ENCODE measurements at places on chromosomes 5 and 9. TPM values are rescaled to one million over a fixed set of nuclear protein-coding genes. Genes with fewer than 3 reads are reported as not detected.

GRCh38 chr5:76724871-76725270 lies 8.9 kb downstream of the F2R start:
- no peaks in the 10 kb centered on the region for H3K27me3 ChIP-seq
- peak overlapping the region; percentile 78 for H3K27ac ChIP-seq
- peak overlapping the region; percentile 7 for H3K4me3 ChIP-seq

The NIPAL4 gene
- polyA plus RNA-seq, result not detected

- peak overlapping the region; percentile 72 for H3K4me3 ChIP-seq
- DNase-seq, result peak; percentile 62
- peaks cover 91% of the 10 kb centered on the region for H3K4me1 ChIP-seq
- peaks cover 47% of the 10 kb centered on the region for H3K27me3 ChIP-seq
- H3K36me3 ChIP-seq, result peaks cover 11% of the 10 kb centered on the region
These were observed 29.3 kb downstream of the B4GALT1 start for GRCh38 chr9:33137781-33138264.

DNA sequence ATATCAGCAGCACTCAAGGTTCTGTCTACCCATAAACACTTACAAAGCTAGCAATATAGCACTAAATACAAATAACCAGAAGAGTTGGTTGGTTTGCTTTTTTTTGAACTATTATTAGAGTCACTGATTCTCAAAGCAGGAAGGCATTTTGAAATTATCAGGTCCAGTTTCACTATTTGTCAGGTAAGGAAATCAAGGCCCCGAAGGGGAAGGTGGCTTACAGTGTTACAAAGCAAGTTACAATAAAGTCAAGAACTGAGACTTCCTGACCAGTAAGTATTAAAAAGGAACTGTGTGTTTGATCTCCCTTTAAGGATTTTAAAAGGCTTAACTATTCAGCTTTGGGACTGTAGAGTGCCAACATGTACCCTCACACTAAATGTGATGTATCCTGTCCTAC lies 10.8 kb downstream of the C5orf15 start:
- H3K27ac ChIP-seq, result no peak overlapping the region
- peaks cover 8% of the 10 kb centered on the region for H3K36me3 ChIP-seq
- H3K4me3 ChIP-seq, result no peak overlapping the region
- no peaks in the 10 kb centered on the region for H3K27me3 ChIP-seq
- peaks cover 11% of the 10 kb centered on the region for H3K4me1 ChIP-seq
- DNase-seq, result no peak

DNA sequence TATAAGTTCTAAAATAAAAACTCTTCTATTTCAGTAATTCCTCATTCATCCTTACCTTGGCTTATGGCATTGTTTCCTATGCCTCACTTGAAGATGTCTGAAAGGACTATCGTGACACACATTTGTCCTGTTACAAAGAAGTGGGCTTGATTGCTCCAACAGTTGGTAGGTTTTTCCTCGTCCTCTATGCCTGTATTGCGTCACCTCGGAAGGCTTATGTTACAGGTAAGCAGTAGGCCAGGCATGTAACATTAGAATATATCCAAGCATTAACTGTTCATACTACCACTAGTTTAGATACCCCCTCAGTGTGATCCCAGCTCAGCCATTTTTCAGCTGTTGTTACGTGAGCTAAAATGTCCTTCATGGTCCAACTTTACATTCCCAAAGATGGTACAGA lies 116.7 kb downstream of the MLLT3 start:
- no peak overlapping the region for H3K4me3 ChIP-seq
- no peak for DNase-seq
- H3K4me1 ChIP-seq, result peaks cover 74% of the 10 kb centered on the region
- no peaks in the 10 kb centered on the region for H3K36me3 ChIP-seq

- no peak overlapping the region for H3K27ac ChIP-seq
- peak; percentile 42 for DNase-seq
- peaks cover 4% of the 10 kb centered on the region for H3K27me3 ChIP-seq
- no peaks in the 10 kb centered on the region for H3K36me3 ChIP-seq
These were observed 5.7 kb upstream of the ADRB2 start for GRCh38 chr5:148820461-148821395.

DNA sequence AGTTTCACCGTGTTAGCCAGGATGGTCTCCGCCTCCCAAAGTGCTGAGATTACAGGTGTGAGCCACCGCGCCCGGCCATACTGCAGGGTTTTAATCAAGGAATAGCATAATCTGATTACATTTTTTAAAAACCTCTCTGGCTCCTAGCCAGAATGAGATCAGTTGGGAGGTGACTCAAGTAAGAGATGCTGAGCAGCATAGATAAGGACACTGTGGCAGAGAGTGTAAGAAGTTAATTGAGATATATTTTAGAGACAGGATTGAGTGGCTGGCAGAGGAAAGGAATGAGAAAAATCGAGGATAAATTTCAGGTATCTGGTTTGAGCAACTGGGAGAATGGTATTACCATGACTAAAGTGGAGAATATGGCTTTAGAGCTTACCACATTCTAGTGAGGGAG lies 7.3 kb upstream of the RIGI start:
- no peak overlapping the region for H3K27ac ChIP-seq
- no peak overlapping the region for H3K4me3 ChIP-seq
- H3K4me1 ChIP-seq, result no peaks in the 10 kb centered on the region

GRCh38 chr5:94374336-94374735 lies 244.1 kb downstream of the KIAA0825 start:
- H3K4me1 ChIP-seq, result no peaks in the 10 kb centered on the region
- H3K27ac ChIP-seq, result no peak overlapping the region
- DNase-seq, result no peak
- no peak overlapping the region for H3K4me3 ChIP-seq
- H3K27me3 ChIP-seq, result no peaks in the 10 kb centered on the region

The PRDM9 gene
- not detected for polyA plus RNA-seq

DNA sequence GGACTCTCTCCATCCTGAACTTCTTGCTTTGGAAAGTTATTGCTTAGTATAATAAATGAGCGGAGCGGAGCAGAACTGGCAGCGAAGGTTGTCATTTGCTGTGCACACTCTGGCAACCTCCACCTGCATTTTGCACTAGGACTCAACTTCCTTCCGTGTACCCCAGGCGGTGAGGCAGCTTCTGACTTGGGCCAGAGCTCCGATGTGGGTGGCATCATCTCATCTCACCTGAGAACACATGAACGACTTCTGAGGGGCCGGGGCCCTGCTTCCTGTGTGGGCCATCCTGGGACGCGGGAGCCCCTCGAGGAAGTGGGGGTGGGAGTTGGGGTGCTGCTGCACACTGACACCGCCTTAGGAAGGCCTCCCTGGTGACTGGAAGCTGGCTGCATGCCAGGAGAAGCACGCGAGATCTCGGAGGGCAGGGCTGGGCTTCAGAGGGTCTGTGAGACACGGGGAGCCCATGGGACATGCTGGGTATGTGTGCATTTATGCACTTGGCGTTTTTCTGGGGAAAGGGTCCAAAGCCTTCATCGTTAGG lies 56.5 kb upstream of the COL5A1 start:
- H3K27me3 ChIP-seq, result peaks cover 4% of the 10 kb centered on the region
- H3K36me3 ChIP-seq, result no peaks in the 10 kb centered on the region
- H3K4me3 ChIP-seq, result no peak overlapping the region

DNA sequence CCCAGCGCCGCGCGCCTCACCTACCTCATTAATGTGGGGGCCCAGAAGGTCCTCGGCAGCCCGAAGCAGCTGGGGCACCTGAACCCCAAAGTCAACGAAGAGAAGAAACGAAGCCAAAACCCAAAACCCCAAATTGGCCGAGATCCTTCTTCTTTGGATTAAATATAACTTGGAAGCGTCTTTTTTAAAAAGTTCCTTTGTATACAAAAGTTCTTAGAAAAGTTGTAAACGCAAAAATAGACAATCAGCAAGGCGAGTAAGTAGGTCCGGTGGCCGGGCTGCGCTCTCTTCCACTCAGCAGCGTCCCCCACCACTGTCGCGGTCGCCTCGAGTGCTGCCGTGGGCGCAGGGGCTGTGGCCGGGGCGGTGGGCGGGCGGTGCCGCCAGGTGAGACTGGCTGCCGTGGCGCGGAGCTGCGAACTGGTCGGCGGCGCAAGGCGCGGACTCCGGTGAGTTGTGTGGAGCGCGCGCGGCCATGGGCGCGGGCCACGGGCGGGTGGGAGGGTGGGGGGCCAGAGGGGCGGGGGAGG lies 360 bp downstream of the KLF4 start:
- H3K27me3 ChIP-seq, result peaks cover 12% of the 10 kb centered on the region
- no peak for DNase-seq
- peak overlapping the region; percentile 68 for H3K4me3 ChIP-seq
- H3K27ac ChIP-seq, result peak overlapping the region; percentile 40
- H3K4me1 ChIP-seq, result peaks cover 23% of the 10 kb centered on the region
- no peaks in the 10 kb centered on the region for H3K36me3 ChIP-seq

DNA sequence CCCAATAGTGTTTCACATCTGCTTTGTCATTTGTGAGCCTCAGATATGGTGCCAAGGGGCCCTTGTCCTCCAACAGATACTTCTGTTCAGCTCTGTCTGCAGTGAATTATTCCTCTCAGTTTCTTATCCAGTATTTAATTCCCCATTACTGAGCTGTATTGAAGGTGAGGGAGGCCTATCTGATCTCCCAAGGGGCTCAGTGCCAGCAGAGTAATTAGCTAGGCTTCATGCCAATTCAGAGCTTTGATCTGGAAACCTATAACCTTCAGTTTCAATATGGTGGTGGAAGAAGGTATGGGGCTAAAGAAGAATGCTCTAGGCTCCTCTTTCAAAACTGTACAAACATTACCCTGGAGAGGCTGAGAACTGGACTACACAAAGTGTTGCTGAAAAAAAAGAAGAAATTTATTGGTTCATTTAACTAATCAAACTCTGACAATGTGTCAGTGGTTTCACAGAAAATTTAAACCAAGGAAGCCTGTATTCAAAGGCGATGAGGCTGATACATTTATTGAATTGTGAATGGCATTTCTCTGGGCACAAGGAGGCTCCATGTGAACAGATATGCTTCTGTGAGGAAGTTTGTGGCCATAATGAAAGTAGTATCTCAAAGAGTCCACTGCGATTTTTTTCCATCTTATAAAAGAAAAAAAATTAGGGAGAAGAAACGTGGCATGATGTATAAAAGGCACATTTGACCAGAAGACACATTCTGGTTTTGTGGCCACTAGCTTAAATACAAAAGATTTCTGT lies 397.8 kb downstream of the TLE4 start:
- H3K27ac ChIP-seq, result no peak overlapping the region
- H3K36me3 ChIP-seq, result no peaks in the 10 kb centered on the region
- H3K27me3 ChIP-seq, result peaks cover 1% of the 10 kb centered on the region
- H3K4me1 ChIP-seq, result no peaks in the 10 kb centered on the region
- DNase-seq, result no peak

- H3K27me3 ChIP-seq, result peaks cover 6% of the 10 kb centered on the region
- no peaks in the 10 kb centered on the region for H3K36me3 ChIP-seq
- H3K27ac ChIP-seq, result no peak overlapping the region
- DNase-seq, result no peak
- no peaks in the 10 kb centered on the region for H3K4me1 ChIP-seq
These were observed 78.2 kb downstream of the EFNA5 start for GRCh38 chr5:107592515-107592914.
